ENCODE measurements at places on chromosomes 12 and 14. TPM values are rescaled to one million over a fixed set of nuclear protein-coding genes. Genes with fewer than 3 reads are reported as not detected.

- DNase-seq = no peak
These were observed 19.8 kb downstream of the OR5AU1 start for GRCh38 chr14:21136024-21136423.

- DNase-seq = peak; percentile 81
These were observed at the start of gene KTN1 for GRCh38 chr14:55579724-55580469. KTN1 (plus strand) TSS chr14:55580207; CDS start chr14:55612049, 31,842 bp downstream.

GRCh38 chr12:93279565-93280412, 97.9 kb upstream of the NUDT4 start:
- DNase-seq = no peak

DNA sequence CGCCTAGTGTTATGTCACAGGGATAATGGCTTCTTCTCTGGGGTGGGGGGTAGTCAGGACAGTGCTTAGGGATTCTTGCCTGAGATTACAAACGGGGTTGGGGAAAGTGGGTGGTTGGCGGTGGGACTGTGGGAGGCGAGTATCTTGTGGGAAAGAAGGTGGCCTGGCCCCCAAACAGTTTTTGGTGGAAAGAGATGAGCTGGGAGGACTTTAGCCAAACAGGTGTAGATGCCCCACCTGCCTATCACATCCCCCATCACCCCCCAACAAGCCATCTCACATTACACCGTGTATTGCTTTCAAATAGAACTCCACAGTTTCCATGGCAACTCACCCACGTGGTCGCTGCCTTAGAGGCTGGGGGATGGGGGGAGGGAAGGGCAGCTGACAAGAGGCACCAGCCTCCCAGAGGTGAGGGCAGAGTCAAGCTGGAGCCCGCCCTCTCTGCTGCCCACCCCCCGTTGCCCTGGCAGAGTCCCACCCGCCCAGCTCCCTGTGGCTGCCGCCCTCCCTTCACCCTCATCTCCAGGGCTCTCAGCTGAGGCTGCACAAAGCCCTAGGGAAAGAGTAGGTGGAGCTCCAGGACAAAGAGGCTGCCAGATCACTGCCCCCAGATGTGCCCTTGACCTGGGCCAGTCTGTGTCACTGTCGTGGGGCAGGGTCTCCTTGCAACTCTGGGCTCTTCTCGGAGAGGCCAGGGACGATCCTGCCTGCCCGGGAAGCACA, 98.3 kb downstream of the LRRC74A start:
- DNase-seq = no peak

DNA sequence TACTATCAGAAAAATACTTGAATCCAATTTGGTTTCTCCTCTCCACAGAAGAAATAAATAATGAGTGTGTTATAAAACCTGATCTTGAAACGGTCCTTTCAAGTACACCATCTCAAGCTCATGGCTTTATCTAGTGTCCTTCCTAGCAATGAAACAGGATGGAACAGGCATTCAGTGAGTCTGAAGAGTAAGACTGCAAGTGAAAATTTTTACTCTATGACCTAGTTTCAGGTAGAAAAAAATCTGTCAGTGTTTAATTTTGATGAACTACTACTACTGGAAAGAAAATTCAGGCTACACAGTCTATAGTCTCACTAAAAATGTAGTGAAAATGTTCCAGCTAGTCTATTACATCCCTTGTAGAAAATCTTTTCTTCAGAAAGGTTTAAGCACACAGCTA, 7.7 kb downstream of the CBX5 start:
- no peak for DNase-seq

GRCh38 chr12:3140284-3140683, 63.1 kb downstream of the TSPAN9 start:
- DNase-seq = no peak

GRCh38 chr12:62977883-62978282, 42.9 kb upstream of the PPM1H start:
- DNase-seq = no peak

Gene ADAM20
- 0.85 TPM for total RNA-seq

GRCh38 chr12:94078138-94078723, 70.1 kb upstream of the PLXNC1 start:
- DNase-seq = no peak

DNA sequence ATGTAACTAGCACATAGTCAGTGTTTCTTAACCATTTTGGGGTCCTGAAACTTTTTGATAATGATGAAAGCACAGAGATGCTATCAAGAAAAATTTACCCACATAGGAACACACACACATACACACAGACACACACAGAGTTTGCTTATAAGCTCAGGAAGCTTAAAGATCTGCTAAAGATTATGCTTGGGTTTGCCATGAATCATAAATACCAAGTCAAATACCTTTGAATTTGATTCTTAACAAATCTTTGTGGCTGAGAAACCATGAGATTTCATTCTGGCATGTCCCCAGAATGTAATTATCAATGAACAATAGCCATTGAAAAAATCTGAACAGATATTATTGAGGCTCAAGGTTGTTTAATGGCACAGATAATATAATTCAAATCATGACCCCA, 89.2 kb downstream of the NTS start:
- no peak for DNase-seq

Gene ZFP36L1
- 564 TPM for total RNA-seq

DNA sequence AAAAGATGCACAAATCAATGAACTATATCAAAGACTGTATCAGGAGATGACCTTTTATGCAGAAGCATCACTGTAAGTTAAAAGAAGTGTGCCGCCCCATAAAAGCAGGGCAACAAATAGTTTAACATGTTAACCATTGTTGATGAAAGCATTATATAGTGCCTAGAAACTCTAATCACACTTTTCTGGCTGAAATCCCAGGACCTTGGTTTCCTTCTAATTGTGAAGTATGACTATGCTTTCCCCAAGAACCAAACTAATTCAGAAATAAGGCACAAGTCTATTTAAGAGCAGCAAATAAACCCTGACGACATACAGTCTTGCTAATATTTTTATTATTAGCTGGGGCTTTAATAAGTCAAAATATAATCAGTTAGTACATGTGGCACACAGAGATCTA, 21.7 kb downstream of the RACGAP1 start:
- no peak for DNase-seq

Gene TBX3
- 130 TPM for total RNA-seq

DNA sequence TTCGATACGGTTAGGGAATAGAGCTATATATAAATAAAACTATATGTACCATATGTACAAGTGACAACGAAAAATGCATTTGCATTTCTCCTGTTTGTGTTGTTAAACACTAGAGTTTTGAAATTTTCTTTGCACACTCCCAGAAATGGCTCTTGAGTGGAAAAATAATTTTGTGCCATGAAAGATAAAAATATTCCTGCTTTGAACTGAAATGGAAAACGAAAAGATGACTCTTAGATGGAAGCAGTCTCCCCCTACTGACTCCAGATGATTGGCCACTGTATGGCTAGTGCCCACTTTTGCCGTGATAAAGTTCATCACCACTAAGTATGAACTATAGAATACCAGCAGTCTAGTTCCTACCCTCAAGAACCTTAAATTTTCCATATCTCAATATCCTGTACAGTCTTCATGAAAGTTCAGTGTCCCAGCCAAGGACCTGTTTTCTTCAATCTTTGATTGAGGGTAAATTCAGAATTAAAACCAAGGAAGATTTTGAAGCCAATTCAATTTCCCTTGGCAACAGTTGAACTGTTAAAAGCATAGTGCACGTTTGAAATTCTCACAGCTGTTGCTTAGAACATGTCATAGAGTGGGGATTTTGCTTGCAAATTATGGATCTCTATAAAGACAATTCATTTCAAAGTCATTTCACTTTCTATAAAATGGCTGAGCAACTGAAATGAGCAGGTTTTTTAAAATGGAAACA, 1.6 kb upstream of the PPP2R5E start:
- no peak for DNase-seq

Gene KIF26A
- total RNA-seq = 12.9 TPM

DNA sequence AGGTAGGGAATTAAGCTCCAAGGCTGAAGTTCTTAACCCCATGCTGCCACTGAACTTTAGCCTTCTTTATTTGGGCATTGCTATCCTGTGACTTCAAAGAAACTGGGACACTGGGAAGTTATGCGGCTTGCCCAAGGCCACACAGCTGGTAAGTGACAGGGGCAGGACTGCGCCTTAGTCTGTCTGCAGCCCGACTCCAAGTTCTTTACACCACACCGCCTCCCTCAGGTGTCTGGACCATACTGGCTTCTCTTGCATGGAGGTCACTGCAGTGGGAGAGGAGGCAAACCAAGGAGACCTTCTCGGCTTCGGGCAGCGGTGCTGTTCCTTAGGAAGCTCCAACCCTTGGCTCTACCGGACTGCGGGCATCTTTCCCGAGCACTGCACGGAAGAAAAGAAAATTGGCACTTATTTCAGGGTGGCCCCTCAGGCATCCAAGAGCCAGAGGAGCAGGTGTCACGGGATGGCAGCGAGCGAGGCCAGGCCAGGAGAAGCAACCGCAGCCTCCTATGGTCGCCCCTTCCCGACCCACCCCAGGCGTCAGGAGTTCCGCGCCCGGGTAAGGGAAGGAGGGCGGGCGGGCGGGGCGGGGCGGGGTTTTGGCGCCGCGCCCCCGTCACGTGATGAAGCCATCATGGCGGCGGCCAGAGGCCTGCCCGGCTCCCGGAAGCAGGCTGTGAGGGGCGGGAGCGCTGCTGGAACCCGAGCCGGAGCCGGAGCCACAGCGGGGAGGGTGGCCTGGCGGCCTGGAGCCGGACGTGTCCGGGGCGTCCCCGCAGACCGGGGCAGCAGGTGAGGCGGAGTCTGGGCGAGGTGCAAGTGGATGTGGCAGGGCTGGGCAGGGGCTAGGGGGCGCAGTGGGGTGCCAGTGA, 16.4 kb upstream of the ESPL1 start:
- DNase-seq = peak; percentile 86

Gene KRT79
- not detected for total RNA-seq

DNA sequence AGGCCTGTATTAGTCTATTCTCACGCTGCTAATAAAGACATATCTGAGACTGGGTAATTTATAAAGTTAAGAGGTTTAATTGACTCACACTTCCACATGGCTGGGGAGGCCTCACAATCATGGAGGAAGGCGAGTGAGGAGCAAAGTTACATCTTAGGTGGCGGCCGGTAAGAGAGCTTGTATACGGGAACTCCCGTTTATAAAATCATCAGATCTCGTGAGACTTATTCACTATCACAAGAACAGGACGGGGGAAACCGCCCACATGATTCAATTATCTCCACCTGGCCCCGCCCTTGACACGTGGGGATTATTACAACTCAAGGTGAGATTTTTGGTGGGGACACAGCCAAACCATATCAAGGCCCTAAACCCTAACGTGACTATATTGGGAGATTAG, 110.1 kb downstream of the LLPH start:
- no peak for DNase-seq

DNA sequence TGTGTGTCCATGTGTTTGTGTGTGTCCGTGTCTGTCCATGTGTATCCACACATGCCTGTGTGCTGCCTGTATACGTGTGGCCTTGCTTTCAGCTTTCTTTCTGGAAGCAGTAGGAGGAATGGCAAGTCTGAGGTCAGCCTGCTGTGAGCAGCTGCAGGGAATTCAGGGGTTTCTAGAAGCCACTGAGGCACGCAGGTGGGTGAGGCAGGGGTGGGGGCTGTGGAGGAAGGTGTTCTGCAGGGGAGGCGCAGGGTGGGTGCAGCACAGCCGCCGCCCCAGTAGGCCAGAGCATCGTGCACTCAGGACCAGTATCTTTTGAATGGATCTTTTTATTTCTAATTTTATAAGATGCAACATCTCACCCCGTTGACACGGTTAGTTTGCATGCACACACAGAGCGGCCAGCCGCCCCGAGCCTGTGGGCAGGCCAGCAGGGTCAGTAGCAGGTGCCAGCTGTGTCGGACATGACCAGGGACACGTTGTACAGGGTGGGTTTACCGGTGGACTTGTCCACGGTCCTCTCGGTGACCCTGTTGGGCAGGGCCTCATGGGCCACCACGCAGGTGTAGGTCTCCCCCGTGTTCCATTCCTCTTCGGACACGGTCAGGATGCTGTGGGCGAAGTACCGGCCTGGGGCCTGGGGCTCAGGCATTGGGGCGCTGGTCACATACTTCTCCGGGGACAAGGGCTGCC, 327.7 kb downstream of the TMEM121 start:
- no peak for DNase-seq

Gene DNAI7
- 1.8 TPM for total RNA-seq

- no peak for DNase-seq
These were observed 12.2 kb downstream of the JDP2 start for GRCh38 chr14:75439989-75440388.

DNA sequence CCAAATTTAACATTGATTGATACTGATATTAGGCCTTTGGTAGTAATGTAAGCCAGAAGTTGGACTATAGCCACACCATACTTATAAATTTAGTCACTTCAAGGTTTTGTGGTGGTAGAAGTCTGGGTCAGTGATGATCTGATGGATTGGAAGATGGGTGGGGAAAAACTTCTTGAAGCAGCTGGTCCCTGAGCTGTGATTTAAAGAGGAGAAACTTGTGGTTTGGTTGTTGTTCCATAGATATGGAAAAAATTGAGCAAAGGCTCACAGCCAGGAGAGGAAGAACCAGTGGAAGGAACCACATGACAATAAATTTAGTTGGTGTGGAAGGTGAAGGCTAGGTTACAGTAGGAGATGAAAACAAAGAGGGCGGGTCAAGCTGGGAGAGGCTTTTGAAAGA, 26.1 kb downstream of the PTHLH start:
- no peak for DNase-seq

Gene PSMB5
- total RNA-seq = 153 TPM

Gene GRIN2B
- total RNA-seq = 1.6 TPM

- DNase-seq = no peak
These were observed 74.0 kb downstream of the RPS29 start for GRCh38 chr14:49512147-49512551.

- peak; percentile 75 for DNase-seq
These were observed 600 bp downstream of the PNN start for GRCh38 chr14:39175445-39176262.

DNA sequence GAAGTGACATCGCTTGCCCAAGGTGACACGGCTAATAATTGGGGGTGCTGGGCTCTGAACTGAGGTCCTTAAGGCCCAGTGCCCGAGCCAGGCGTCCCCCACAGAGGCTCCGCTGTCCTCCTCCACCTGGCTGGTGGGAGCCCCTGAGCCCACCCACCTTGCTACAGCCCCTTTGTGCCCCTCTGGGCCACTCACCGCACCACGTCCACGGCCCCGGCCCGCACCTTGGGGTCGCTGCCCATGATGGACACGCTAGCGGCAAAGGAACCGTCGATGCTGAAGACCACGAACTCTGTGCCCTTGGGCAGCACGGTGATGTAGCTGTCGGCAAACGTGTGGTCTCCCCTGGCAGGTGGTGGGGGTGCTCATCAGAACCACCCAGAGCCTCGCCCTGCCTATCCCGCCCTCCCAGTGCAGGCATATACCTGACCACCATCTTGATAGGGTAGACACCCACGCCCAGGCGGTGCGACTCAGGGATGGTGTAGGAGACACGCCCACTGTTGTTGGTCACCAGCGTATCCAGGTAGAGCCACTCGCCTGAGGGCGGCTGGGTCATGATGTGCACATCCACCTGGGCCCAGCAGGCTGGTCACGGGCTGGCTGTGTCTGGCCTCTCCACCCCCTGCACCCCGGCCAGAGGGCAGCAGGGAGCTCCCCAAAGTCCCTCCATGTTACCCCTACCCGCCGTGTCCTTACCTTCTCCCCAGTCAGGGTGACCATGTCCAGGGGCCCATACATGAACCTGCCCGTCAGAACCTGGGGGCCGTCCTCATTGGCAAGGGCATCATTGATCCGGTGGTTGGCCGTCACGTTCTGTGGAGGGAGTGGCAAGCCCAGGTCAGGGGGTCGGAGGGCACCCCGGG, 6.8 kb downstream of the ARL6IP4 start:
- DNase-seq = no peak

Measured in type B pancreatic cell (in vitro differentiated cells).